ENCODE measurements at places on chromosomes 2 and 18.
A peak's percentile ranks its signal among the peaks of the same experiment; 100 is the strongest.

- DNase-seq: no peak
Measured at GRCh38 chr18:22447792-22448191, 30.1 kb upstream of the CTAGE1 start.

- no peak for DNase-seq
Measured at GRCh38 chr2:71419145-71419544, 34.2 kb upstream of the DYSF start.

- DNase-seq: no peak
Measured at GRCh38 chr2:237451643-237452469, 35.2 kb upstream of the MLPH start.

- DNase-seq: peak; percentile 72
Measured at GRCh38 chr2:197205585-197206215, 104.9 kb downstream of the ANKRD44 start.

DNA sequence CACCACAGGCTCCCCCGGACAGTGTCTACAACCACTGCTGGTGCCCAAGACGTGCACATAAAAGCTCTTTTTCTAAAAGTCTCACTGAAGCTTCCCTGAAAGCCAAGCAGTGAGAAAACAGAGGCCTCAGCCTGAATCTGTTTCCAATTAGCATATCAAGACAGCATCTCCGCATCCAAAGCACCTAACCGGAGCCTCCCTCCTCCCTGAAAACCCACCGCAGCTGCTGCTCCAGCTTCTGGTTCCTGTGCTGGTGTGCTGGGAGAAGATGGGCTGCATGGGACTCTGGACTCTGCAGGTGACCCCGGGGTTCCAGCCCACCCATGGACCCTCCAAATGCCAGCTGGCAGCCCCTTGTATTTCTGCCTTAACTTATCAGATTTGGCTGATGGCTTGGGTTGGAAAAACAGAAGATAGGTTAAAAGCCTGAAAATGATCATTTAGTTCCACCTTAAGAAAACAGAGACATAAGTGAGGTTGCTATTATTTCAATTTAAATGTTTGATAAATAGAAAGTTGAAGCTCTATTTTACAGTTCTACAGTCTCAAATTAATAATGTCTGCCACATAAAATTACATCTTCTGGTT, 103.3 kb downstream of the TMEM18 start:
- DNase-seq: no peak

- DNase-seq: no peak
Measured at GRCh38 chr2:54722641-54723040, 821 bp upstream of the EML6 start.

- no peak for DNase-seq
Measured at GRCh38 chr2:219997341-219997851, 370.0 kb downstream of the SLC4A3 start.

- no peak for DNase-seq
Measured at GRCh38 chr2:223621901-223622300, 19.7 kb upstream of the SCG2 start.

- DNase-seq: peak; percentile 55
Measured at GRCh38 chr2:235595422-235596010, 101.7 kb downstream of the AGAP1 start.

- no peak for DNase-seq
Measured at GRCh38 chr2:202608142-202608852, 26.5 kb upstream of the FAM117B start.

- no peak for DNase-seq
Measured at GRCh38 chr2:69390471-69390870, 3.4 kb upstream of the GFPT1 start.
